ENCODE measurements at places on chromosomes 3 and 15.

- DNase-seq: no peak
These were observed 20.5 kb downstream of the TSC22D2 start for GRCh38 chr3:150428562-150428961.

DNA sequence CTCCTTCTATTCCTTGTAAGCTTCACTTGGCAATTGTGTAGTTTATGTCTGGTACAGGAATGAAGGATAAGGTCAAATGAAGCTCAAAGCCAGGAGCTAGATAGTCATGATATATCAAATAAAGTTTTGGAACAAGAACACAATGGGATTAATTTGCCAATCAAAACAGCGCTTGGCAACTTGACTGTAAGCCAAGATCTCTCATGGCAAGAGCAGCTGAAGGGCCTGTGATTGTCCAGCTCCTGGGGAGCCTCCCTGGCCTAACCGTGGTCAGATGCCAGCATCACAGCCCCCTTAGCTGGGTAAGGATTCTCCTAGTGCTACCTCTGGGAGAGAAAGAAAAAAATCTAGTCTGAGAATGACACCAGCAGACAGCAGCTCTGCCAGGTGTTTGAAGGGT, 97.2 kb downstream of the LIPC start:
- no peak for DNase-seq

- DNase-seq: no peak
These were observed 30.0 kb upstream of the CACNA1D start for GRCh38 chr3:53464424-53464823.

DNA sequence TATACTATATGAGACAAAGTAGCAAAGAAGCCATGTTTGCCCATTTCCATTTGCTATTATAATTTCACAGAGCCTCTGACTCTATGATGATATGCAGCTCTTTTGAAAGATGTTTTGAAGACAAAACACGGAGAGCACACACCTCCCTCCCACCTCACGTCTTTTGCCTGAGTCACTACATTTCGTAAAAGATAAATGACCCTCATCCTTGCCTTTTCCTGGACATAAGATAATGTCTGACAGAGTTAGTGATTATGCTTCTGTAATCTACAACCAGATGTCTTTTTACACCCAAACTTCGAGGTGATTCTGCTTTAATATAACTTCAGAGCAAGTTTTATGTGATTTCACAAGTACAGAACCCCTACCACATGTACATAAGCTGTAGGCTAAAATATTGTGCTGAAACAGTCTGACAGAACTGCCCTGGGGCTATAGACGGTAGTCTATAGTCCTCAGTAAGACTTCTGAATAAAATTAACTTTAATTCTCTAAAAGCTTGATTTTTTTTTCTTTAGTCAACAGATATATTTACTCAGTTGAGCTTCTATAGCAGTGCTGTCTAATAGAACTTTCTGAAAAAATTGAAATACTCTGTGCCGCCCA, 99.9 kb downstream of the CD200R1L start:
- DNase-seq: no peak

GRCh38 chr15:85963262-85963760, 116.4 kb upstream of the AGBL1 start:
- DNase-seq: no peak

DNA sequence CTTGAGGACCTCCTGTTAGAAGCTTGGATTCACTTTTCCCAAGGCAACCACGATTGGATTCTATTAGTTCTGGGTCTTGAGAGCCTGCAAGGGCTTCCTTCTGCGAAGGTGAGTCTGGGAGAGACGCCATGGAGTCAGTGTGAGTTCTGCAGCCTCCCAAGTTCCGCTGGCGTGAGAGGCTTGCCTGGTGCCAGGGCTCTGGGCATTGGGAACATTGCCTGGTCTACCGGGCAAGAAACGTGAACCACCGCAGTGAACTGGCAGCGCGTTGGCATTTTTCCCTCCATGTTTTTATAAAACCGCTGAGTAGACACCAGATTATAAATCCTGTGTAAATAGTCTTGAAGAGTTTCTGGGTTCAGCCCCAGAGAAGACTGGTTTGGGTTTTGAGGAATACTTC, 160.9 kb downstream of the IGF1R start:
- DNase-seq: no peak

- DNase-seq: no peak
These were observed 73.0 kb downstream of the OXNAD1 start for GRCh38 chr3:16337856-16338540.

DNA sequence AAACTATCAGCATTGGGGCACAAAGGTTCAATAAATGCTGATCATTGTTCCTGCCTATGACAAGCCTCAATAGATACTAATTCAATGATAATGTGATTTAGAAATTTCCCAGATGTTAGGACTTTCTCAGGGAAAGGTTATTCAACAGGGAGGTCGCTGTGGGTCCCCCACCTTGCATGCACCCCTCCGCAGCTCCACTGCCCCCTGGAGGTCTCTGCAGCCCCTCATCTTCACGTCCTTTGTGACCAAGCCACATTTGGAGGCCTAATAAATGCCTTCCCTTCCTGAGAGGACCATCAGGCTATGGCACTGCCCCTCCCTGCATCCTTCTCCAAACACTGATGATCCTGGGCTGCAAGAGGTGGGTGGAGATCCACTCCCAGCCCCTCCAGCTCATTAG, 50.2 kb downstream of the NOX5 start:
- DNase-seq: no peak

GRCh38 chr3:2511356-2511755, 412.7 kb downstream of the CNTN4 start:
- peak; percentile 77 for DNase-seq

- DNase-seq: no peak
These were observed 39.6 kb downstream of the KBTBD12 start for GRCh38 chr3:127954640-127955039.

DNA sequence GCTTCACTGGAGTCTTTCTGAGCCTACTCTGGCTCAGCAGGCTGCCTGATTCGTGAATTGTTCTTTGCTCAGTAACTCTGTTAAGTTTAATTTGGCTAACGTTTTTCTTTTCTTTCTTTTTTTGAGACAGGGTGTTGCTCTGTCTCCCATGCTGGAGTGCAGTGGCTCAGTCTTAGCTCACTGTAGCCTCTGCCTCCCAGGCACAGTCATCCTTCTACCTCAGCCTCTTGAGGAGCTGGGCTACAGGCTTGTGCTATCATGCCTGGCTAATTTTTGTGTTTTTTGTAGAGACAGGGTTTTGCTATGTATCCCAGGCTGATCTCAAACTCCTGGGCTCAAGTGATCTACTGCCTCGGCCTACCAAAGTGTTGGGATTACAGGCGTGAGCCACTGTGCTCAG, 165.0 kb downstream of the PEX5L start:
- DNase-seq: no peak

GRCh38 chr3:19399836-19400235, 251.5 kb downstream of the KCNH8 start:
- no peak for DNase-seq

DNA sequence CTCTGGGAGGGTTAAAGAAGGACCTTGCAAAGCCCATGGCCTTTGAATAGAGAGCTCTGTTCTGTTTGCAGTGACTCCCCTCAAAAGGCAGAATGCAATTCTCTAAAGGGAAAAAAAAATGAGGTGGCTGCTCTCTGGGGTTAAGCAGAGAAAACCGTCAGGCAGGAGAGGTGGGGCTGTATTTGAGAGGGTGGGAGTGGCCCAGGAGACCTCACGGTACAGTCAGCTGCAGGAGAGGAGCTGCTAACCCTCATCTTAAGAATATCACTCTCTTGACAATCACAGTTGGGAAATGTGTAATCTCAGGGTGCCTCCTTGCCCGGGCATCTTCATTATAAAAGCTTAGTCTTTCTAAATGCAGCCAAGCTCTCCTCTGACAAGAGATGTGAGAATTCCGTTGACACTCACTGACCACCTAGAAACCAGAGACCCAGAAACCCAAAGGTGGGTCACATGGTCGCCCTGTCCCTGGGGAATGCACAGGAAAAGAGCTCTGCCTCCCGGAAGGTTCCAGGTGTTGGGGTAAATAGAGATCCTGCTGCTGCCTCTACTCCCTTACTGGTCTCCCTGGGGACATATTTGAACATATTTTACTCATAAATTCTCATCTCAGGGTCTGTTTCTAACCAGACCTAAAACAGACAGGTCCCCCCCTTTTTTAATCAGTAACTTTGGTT, 159.1 kb upstream of the CTDSPL start:
- DNase-seq: no peak

GRCh38 chr15:69729167-69729748, 276.6 kb downstream of the RPLP1 start:
- peak; percentile 68 for DNase-seq

DNA sequence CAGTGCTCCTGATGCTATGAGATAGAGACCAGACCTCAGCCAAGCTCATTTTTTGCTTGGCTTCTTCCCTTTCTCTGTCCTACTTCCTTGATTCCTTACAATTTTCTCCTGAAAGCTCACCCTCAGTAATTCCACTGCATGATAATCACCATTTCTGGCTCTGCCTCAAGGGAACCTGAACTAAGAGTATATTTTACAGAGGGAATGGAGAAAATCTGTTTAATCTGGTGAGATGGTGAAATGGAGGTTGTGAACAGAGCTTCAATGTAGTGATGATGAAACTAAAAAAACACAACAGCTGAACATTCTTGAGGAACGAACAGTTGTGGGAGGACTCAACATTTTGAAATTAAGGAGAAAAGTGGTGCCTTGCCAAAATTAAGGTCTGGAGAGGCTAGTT, 16.3 kb downstream of the HHLA2 start:
- DNase-seq: no peak

DNA sequence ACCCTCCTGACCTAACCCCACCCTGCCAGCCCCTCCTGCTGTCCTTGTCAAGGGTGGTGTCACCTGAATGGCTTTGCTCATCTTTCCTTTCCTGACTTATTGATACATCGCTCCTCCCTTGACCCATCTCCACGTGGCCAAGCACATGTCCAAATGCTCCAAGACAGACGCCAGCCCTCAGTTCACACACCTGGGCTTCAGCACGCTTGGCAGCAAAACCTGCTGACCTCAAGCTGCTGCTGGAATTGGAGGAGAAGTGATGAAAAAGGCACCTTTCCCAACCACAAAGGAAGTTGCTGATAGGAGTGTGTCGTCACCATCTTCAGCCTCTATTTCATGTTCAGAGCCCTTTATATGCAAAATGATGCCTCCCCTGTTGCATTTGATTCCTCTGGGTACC, 141.3 kb downstream of the TLE3 start:
- no peak for DNase-seq

DNA sequence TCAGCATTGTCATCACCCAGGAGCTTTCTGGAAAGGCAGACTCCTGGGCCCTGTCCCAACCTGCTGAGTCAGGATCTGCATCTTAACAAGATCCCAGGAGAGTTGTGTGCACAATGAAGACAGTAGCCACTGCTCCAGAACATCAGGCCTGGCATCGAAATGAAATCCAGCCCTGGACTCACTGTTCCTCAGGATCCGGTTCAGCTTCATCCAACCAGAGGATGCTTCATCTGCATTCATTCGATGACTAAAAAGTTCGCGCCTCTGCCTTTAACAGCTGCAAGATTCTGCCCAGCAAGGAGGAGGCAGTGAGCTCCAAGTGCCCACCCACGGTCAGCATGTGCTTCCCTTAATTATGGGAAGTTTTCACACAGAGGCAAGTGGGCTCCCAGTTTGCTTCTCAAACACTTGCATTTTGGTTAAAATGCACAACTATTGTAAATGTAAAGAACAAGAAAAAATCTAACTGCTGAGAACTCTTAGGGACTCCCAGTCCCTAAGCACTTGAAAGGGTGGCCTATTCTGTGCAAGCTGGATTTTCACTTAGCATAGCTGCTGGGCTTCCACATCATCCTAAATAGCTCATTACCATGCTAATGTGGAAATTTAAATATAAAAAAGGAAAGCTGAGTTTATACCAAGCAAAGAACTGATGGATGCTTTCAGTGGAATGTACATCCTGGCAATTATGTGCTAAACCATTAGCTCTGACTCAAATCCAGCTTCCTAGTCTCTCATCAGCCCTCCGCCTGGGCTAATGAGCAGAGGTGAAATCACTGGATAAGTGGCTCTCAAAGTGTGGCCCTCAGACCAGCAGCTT, 25.5 kb upstream of the ESYT3 start:
- no peak for DNase-seq

DNA sequence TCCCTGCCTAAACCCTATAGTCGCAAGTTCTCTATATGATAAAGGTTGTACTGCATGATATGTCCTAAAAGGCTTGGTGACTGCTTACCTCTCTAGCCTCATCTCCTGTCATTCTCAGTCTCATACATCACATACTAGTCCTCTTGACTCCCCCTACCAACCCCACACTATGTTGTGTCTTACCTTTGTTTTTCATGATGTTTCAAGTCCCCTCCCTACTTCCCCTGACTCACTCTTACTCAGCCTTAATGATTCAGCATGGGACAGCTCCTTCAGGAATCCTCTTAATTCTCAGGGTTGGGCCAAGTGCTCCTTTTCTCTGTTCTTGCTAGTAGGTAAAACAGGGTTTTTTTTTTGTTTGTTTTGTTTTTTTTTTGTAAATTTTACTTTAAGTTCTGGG, 49.6 kb downstream of the SLMAP start:
- DNase-seq: no peak

- no peak for DNase-seq
These were observed 42.5 kb downstream of the ZBTB38 start for GRCh38 chr3:141410846-141411245.

DNA sequence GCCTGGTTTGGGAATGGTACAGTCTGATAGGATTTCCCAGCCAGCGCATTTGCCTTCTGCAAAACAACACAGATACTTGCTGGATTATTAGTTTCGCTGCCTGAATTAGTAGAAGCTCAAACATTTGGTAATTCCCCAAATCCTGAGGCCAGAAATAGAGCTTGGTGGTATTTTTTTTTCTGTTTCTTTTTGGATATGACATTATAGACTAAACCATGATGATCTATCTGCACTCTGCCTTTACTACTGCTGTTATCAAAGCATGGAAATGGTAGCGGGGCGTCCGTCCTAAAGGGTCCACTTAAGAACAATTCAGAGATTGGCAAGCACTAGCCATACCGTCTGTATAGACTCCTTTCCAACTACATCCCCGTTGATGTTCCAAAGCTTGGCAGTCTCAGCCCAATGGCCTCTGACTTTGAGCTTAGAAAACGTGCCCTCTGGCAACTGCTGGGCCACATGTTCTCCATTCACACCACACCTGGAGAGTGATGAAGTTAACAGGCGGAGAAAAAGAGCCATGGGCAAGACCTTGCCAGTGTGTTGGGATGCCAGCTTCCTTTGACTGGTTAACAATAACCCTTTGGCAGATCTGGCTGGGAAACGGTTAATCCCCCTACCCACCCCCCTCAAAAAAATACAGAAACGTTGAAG, 241.0 kb upstream of the NR2F2 start:
- no peak for DNase-seq

GRCh38 chr15:84764989-84765388, 16.6 kb downstream of the ZNF592 start:
- no peak for DNase-seq

- no peak for DNase-seq
These were observed 1.7 kb upstream of the FBXW12 start for GRCh38 chr3:48370333-48370713.

DNA sequence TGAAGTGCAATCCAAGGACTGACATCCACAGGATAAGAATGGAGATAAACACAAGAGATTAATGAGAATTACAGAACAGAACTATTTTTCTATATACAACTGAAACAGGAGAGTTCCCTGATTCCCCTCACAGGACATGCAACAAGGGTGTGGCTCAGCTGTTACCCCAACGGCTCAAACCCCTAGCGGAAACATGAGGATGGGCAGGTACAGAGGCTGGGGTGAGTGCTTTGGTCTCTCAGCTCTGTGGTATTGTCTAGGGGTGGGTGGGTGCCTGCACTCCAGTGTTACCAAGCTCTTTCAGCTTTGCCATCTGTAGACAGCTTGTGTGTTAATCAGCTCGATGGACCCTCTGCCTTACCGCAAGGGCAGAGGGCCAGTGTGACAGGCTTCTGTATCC, 17.8 kb upstream of the LRIG1 start:
- DNase-seq: no peak

All from D341Med (cell line).